ENCODE measurements at places on chromosomes 1 and 21.

DNA sequence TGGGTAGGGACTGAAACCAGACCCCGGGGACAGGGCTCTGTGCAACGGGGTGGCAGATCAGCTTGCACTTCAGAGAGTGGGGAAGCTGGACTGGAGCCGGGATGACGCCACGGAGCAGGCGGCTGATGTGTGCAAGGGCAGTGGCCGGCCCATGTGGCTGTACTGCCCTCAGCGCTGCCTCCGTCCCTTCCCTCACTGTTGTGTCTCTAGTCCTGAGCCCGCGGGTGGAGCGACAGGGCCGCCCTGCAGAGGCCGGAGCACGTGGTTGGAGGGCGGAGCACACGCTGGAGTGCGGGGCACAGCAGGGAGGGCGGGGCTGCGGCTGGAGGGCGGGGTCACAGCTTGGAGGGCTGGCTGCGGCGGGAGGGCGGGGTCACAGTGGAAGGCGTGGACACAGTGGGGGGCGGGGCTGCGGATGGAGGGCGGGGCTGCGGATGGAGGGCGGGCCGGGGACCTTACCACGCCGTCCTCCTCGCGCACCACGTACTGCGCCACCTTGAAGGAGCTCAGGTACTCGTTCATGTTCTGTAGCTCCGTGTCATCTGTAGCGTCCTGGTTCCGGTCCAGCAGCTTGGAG lies 52.4 kb downstream of the CHD5 start:
- peak; percentile 97 for DNase-seq

DNA sequence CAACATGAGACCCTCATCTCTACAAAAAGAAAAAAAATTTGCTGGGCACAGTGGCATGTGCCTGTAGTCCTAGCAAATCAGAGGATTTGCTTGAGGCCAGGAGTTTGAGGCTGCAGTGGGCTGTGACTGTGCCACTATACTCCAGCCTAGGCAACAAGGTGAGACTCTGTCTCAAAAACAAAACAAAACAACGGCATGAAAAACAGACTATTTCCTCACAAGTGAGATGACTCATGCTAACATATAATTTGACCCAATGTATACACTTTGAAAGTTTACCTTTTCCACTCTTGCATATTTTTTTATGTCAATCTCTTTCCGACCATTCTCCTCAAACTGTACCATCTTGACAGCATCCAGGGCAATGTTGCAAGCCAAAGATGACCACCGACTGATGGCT lies 17.5 kb downstream of the CCT3 start:
- no peak for DNase-seq

GRCh38 chr1:96465441-96465840 lies 256.1 kb upstream of the PTBP2 start:
- DNase-seq = peak; percentile 80

DNA sequence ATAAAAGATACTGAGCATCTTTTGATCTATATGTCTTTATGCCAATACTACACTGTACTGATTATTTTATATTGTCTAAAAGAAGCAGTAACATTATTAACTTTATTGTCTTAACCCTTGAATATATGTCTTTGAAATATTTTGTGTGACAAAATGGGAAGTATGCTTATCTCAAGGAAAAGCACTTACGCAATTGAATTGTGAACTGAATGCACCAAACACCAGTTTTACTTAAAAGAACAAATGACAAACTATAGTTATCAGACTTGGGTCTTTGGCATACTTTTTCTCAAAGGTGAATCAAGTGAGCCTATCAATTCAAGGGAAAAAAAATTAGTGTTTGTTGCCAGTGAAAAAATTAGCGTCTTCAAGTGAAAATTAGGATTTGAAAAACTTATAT lies 9.2 kb upstream of the SLC6A9 start:
- DNase-seq = no peak

GRCh38 chr1:20166051-20166450 lies 19.8 kb upstream of the UBXN10 start:
- no peak for DNase-seq

DNA sequence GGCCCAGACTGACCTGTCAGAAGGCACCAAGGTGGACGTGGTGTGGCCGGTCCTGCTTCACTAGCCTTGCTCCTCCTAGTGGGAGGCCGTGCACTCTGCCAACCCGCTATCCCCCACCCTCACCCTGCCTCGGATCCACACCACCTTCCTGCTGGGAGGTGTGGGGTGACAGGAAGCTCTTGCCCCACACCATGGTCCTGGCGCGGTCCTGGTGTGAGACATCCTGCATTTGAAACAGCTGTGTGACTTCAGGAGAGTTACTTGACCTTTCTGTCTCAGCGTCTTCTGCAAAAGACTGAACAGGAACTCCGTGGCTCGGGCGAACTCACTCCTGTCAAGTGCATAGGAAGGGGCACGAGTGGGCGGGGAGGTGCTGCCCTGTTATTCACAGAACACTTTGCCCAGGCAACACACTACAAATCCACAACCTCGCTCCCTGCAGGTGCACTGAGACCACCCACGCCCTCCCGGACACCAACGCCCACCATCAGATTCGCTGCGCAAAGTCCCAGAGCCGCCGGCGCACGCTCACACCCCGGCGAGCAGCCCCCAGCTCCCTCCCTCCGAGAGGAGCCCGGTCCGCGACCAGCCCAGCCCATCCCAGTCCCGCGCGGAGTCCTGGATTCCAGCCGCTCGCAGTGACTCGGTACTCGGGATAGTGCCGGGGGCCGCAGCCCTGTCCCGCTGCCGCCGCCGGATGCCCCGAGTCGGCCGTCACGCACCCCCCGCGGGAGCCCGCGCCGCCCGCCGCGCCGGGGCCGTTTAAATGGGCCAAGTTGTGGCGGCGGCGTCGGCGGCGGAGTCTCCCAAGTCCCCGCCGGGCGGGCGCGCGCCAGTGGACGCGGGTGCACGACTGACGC lies at the start of gene SAMD11:
SAMD11 (plus strand) TSS at position 793 of the 860 bp plus-strand sequence. CDS start 509 bp downstream, outside the sequence.
- DNase-seq = peak; percentile 99

- DNase-seq = no peak
Measured at GRCh38 chr1:228079601-228080263, 2.8 kb upstream of the ARF1 start.

- DNase-seq = peak; percentile 77
Measured at GRCh38 chr1:234433563-234434285, 45.3 kb downstream of the TARBP1 start.

GRCh38 chr1:205168291-205168690 lies 43.2 kb downstream of the DSTYK start:
- DNase-seq = no peak

DNA sequence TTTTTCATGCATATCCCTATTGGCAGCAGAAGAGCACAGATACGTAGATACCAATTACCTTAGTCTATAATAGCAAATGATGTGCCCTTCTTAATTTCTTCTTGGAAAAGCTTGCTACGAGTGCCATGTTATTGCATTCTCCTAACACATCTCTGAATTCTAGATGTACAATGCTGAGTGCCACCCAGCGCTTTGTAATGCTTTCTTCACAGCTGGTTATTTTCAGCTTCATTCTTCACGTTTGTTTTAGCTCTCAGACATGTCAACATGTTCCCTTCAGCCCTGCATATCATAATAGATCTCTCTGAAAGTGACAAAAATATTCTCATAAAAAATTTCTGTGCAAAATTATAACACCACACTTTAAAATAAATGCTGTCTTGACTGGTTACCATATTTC lies 981.2 kb downstream of the TTLL7 start:
- no peak for DNase-seq

DNA sequence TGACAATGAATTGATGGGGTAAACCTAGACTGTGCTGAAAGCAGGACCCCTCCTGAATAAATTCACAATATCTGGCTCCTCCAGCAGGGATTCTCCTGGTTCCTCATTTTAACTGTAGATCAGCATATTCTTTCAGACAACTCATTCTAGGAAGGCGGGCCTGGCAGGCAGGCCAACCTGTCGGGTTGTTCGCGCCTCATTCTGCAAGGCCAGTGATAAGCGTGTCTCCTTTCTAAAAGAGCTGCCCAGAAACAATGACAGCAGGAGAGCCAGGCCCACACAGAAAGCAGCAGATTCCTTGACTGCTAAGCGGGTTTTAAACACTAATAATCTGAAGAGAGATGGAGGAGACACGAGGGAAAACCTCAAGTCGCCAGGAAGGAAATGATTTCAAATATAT lies 70.0 kb downstream of the NTPCR start:
- DNase-seq = peak; percentile 74

- no peak for DNase-seq
Measured at GRCh38 chr21:23374155-23374554, 2233.1 kb downstream of the MRPL39 start.

GRCh38 chr1:103108376-103109150 lies at the start of gene COL11A1:
COL11A1 (minus strand) TSS chr1:103108522; CDS start chr1:103108178, 344 bp downstream.
- DNase-seq = peak; percentile 57

DNA sequence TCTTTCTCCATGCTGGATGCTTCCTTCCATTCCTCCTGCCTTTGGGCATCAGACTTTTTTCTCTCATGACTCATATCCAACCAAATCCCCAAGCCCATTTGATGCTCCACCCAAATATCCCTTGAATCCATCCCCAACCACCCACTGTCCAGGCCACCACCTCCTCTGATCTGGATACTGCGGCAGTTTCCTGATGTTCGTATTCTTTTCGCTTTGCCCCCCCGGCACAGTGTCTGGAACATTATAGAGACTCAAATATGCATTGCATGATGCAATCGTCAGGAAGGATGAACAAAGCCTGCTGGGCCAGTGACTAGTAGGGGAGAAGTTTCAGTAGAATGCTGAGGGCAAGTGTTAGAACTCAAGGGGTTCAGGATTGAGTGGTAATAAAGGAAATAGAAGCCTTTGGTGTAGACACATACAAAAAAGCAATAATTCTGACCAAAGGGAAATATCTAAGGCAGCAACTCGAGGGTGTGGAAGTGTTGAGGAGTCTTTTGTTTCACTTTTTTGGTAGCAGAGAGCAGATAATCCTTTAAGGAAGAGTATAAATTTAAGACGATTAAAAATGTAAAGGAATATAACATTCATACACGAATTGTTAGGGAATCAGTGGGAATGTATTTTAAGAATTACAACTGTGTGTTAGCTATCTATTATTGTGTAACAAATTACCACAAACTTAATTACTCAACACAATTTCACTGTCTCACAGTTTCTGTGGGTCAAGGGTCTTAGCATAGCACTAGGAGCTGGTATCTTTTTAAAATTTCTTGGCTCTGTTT lies 7.5 kb downstream of the S100A11 start:
- DNase-seq = no peak

Data from osteoblast (primary cell).